ENCODE measurements at places on chromosomes 16 and 17.
A peak's percentile ranks its signal among the peaks of the same experiment; 100 is the strongest.

DNA sequence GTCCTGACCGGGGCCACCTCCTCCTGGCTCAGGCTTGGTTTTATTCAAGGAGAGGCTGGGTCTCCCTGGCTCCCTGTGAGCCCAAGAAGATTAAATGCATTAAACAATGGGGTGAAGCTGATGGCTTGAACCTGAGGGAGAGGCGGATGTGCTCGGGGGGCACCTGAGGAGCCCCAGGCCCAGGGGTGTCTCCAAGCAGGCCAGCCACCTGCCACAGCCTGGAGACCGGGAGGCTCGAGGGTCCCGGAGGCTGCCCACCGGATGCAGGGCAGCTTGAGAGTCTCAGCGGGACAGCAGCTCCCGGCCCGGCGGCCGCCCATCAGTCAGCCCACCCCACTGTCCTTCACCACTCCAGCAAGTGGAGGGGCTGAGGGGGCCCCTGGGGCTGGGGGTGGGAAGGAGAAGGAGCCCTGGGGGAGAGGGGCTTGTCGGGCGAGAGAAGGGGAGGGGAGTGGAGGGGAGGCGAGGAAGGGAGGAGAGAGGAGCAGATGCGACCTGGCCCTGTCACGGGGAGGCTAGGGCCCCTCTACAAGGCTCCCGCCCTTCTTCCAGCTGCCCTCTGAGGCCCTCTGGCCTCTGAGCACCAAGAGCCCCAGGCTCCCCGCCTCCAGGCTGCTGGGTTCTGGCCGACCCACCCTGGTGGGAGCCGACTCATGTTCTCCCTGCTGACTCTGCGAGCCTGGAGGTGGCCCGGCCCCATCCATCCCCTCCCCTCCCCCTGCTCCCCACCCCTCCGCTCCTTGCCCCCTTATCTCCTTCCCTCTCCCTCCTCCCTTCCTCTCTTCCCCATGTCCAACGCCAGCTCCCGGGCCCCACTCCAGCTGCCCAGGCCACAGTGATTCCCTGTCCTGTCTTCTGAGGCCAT is 13.2 kb downstream of the CD7 start:
- DNase-seq, result no peak

- no peak for DNase-seq
Observed at GRCh38 chr17:29179232-29180033, 765 bp downstream of the MYO18A start.

DNA sequence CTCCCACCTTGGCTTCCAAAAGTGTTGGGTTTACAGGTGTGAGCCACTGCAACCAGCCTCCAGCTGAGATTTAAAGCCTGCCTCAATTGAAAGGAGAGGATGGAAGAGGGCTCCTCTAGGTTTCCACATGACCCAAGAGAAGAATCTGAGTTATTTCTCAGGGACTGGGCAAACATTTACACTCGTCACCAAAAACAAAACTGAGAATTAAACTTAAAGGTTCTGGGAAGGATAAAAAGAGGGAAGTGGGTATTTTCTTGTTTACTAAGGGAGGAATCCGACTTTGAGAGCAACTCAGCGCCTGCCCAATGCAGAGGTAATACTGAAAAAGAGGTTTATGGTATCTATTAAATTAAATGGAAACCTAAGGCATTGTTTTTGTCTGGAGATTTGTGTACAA is 13.3 kb downstream of the HOXB1 start:
- no peak for DNase-seq

GRCh38 chr17:65664266-65664665 is 102.8 kb upstream of the AXIN2 start:
- no peak for DNase-seq

DNA sequence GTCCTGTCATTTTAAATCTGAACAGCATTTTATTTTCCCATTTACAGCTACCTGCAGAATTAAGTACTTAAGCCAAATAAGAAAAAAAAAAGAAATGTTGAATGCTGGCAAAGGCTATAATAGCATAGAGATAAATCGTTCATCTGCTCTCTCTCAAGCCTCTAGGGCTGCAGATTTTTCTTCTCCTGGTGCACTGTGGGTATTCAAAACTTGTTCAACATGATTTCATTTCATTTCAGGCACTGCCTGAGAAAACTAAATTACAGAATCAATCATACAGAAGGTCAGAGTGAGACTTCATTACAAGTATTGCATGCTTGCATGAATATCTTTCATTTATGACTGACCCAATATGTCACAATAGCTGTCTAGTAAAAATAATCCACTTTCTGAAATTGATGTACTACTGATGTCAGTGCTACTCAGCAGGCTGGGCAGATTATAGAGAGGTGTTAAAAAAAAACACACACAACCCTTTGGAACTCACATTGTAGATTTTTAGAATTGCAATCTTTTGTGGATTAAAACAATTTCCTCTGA is 86.2 kb downstream of the TOX3 start:
- DNase-seq, result no peak

DNA sequence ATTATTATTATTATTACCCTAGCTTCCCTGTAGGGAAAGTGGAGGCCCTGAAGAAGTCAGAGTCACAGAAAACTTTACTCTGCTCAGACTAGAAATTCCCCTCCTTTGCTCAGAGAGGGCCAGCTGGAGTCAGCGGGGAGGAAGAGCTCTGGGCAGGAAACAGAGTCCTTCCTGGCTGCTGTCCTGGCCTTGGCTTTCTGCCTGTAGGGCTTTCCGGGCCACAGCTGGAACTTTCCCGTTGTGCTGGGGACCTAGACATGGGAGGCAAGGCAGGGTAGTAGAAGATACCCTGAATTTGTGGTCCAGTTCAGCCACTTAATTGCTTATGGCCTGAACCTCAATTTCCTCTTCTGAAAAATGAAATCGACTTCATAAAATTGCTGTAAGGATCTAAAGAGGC is 14.0 kb upstream of the CCL2 start:
- no peak for DNase-seq

DNA sequence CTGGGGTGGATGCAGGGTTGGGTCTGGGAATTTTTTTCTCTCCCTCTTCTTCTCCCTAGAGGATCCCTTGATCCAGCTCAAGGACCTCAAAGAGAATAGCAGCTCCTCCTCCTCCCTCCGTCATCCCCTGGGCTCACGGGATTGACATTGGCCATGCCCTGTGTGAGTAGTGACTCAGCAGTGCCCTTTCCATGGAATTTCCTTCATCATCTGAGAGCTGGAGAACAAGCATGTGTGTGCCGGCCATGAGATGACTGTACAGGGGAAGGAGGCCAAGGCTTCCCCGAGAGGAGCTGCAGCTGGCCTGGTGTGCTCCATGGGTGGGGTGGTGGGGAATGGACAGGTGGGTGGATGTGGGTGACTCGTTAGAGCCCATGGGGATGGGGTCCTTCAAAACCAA is 8.9 kb upstream of the WSCD1 start:
- DNase-seq, result no peak

DNA sequence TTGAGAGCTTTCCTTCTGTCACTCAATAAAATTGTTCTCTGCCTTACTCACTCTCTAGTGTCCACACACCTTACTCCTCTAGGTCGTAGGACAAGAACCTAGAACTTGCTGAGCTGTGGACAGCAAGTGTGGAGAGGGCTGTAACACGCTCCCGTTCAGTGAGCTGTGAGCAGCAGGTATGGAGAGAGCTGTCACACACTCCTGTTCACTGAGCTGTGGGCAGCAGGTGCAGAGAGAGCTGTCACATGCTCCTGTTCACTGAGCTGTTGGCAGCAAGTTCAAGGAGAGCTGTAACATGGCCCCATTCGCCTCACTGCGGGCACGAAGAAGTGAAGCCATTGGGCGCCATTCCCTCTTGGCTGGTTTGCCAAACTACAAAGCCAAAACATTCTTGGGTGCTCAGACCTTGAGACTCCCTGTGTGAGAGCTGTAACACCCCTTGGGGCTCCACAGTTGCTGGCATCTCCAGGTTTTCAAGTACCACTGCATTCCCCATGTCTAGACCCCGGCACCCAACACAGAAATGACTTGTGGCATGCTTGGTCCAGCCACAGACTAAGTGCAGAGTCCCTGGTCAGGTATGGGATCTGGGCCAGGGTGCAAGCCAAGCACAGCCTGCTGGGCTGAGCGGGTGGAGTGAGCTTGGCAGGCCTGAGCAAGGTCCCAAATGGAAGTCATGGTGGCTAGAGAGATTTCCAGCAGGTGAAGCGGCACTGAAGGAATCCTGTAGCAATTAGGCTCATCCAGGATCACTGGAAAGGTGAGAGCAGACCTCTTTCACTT is 608.0 kb upstream of the CDH8 start:
- DNase-seq, result no peak

DNA sequence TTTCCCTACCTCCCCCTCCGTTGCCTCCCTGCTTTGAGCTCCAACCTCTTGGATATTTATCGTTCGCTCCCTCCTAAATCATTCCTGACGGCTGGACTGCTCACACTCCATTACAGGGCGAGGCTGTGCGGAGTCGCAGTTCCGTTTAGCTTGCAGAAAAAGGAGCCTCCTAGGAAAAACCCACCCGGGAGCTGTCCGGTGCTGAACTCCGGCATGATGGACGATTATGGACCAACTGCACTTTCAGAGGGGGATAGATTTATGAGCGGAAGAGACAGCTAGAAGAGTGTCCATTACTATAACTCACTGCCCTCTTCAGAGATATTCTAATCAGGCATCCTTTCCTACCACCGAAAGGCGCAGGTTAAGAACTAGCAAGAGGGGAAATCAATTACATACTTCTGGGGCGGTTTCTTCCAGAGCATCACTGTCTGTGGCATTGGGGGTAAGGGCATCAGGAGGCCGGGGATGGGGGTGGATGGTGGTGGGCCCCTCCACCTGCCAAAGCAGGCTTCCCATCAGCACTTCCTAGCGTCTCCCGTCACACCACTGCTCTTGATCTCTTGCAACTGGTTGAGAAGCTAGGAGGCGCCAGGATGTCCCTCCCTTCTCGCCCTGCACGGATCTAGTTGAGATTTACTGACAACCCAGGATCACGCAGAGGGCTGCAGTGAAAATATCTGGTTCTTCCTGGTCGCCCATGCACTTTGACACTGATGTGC is 251.2 kb downstream of the ENGASE start:
- DNase-seq, result no peak

GRCh38 chr16:2429034-2429770 is at the start of gene CCNF:
Gene CCNF (plus strand): TSS chr16:2429447. CDS start chr16:2429482, 35 bp downstream.
- DNase-seq, result peak; percentile 90

DNA sequence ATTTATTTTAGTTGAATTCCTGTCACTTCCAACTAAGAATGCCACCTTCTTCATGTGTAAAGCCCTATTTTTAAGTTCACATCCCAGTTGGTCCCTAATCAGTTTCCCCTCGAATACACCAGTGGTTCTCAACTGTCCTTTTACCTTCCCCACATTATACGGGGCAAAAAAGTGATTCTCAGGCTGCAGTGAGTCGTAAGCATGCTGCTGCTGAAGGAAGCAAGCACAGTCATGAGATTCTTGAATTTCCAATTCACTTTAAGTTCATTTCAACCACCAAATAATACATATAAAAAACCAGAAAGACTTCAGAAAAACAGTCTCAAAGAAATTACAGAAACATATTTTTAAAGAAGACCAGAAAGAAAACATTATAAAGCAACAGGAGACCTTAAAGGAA is 47.9 kb downstream of the UBE2G1 start:
- DNase-seq, result no peak

DNA sequence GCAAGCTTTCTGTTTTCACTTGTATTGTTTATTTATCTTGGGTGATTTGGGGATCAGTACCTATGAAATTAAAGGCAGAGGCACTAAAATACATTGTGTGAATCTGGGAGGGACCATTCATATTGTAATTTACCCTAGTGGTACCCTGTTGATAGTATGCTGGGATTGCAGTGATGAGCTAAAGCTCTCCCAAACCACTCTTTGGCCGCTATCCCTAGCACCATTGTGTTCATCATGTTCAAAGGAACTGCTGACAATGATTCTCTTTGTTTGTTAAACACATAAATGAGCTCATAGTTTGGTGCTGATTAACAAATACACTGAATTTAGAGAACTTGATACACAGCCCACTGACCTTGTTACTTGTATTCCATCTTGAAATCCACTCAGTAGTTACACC is 1469.8 kb downstream of the CDH11 start:
- no peak for DNase-seq

DNA sequence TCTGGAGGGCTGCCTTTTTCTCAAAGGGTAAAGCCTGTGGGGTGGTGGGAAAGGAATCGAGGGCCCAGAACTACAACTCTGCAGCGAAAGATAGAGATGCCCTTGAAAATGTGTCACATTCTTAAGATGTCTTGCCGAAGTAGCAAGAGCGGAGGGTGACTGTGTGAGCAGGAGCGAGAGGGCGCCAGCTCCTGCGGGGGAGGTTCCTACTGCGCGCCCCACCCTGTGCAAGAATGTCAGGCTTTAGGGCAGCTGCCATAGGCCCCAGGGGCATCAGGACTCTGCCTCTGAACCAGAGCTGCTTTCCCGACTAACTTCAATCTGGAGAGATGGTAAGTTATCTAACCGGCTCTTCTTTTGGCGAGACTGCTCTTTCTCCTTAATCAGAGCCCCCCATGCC is 11.8 kb upstream of the ITGAE start:
- no peak for DNase-seq

DNA sequence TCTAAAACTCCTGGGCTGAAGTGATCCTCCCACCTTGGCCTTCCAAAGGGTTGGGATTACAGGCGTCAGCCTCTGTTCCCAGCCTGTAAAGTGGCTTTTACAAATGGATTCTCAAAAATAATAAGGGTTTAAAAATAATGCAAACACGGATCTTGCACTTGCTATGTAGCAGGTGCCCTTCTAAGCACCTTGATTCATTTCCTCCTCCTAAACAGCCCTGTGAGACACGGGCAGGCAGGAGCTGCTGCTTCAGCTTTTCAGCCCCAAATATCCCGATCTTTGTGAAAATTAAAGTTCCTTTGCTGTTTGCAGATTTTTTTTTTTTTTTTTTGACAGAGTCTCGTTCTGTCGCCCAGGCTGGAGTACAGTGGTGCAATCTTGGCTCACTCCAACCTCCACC is 31.7 kb downstream of the NAGPA start:
- DNase-seq, result no peak

DNA sequence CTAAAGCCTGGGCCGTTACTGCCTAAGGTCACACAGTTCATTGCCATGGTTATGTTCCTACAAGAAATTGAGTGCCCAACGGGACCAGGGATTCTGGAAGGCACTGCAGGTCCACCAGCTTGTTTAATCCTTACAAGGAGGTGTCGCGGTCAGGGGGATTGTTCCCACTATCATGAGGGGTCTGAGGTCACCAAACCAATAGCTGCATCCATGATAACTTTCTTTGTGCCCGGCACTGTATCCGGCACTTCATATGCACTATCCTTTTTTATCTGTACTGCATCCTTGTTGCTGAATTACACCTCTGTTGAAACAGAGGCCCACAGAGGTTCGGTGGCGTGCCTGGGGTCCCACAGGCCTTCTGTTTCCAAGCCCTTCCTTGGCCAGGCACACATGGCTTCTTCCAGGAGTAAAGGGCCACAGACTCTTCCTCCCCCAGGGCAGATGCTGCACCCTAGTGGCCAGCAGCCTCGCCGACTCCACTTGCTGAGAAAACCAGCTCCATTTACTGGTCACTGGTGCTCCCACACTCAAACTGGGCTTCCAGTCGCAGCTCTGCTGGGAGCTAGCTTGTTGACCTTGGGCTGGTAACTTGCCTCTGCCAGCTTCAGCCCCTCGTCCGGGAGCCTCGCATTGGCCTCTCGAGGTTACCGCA is 82.0 kb upstream of the PLCG2 start:
- DNase-seq, result peak; percentile 14

Measured in stimulated activated naive B cell treated with anti-CD40 and anti-IgM and Interleukin-4, amounts not matched to agents 10 μg/mL and 1 μg/mL and 100 μg/mL, for 72 hours (primary cell).